ENCODE measurements at places on chromosomes 11 and 22. TPM values are rescaled to one million over a fixed set of nuclear protein-coding genes. Genes with fewer than 3 reads are reported as not detected.

DNA sequence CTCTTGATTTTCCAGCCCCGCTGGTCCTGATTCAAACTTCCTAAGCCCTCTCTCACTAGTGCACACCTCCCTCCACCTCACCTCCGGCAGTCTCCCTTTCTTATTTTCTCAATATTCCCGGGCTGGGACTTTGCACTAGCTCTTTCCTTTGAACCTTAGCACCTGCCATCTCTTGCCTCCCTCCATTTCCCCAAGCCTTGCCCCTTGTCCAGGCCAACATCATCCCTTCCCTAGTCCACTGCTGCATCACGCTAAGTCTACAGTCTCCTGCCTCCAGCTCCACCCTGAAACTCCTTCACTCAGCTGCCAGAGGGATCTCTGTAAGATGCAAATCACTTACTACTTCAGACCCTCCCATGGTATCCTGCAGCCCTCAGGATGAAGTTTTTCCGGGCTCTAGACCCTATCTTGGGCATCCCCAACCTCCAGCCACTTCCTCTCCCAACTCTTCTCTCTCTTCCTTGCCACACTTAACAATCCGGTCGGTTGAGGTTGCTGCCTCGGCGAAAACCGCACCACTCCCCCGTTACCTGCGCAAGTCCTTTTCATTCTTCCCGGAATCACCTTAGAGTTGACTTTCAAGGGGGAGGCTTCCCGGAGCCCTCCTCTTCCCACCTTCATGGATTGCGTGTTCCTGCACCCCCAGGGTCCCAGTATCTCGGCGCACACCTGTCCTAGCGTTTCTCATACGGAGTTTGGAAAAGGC lies 42.7 kb downstream of the NECTIN1 start:
- DNase-seq = no peak

DNA sequence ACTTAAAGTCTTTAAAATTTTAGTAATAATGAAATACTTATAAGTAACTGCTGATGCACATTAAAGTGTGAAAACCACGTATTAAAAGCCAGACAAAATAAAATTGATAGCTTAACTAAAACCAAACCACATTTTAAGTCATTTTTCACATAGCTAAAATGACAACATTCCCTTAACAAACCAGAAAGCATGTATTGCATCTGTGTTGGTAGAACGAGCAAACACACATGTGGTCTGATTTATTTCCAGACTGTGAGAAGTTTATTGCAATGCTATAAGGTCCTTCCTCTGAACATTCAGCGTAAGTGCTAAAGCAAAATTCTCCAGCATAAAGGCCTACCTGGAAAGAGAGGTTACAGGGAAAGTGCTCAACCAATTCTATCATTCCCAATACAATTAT lies 57.8 kb downstream of the ARHGAP20 start:
- no peak for DNase-seq

The OR51B4 gene
- not detected for total RNA-seq

DNA sequence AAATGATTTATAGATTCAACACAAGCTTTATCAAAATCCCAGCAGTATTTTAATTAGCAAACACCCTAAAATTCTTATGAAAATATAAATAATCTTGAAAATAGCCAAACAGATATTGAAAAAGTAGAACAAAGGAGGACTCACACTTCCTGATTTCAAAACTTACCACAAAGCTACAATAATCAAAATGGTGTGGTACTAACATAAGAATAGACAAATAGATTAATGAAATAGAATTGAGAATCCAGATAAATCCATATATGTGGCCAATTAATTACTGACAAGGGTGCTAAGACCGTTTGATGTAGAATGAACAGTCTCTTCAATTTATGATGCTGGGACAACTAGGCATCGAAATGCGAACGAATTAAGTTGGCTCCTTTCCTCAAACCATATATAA lies 49.6 kb upstream of the TEAD1 start:
- no peak for DNase-seq

GRCh38 chr11:66115638-66116301 lies 45.7 kb downstream of the PACS1 start:
- DNase-seq = no peak

The ART5 gene
- 1.4 TPM for total RNA-seq

DNA sequence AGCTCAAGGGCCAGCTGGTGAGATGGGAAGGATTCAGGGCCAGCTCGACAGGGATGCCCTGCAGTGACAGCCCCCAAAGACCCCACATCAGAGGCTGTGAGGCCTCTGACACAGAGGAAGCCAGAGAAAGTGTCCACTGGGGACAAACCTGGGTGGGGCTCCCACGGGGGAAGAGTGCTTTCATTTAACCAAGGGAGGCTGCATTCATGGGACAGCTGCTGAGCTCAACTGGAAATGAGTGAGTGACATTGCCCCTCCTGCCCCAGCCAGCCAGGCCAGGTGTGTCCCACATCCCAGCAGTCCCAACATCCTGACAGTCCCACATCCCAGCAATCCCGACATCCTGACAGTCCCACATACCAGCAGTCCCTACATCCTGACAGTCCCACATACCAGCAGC lies 61.0 kb downstream of the DHCR7 start:
- no peak for DNase-seq

The CEND1 gene
- 1.2 TPM for total RNA-seq

- no peak for DNase-seq
Observed at GRCh38 chr11:9720290-9720630, 56.4 kb downstream of the SWAP70 start.

DNA sequence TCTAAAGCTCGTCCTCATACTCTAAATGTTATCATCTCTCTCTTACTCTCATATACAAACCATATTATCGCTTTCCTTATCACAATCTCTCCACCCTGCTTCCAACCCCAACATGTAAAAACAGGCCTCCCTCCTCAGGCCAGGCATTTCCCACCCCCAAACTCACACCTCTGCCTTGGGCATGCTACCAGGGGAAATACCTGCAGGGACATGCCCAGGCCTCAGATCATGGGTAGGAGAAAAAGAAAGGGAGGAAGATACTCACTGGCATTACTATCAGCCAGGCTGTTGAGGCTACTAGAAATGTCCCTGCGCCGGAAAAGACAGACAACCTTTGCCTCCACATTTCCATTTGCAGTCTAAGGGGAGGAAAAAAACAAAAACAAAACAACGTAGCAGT lies 1.8 kb downstream of the MTA2 start:
- DNase-seq = no peak

DNA sequence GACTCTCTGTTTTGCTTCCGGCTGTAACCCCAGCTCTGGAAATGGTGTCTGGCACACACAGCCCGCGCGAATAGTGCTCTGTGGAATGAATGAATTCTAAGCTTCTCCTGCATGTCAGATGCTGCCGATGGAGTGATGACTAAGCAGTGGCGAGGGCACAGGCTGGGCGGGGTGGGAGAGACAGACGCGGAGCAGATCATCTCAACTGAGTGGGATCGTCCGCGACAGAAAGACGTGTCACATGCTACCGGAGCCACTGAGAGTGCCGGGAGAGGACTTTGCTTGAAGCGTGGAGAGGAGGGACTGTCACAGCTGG lies 334.5 kb downstream of the CTTN start:
- no peak for DNase-seq

The C11orf91 gene
- total RNA-seq = 0.57 TPM

The GALNT18 gene
- total RNA-seq = 2.8 TPM

The KCNA4 gene
- total RNA-seq = 1.2 TPM

DNA sequence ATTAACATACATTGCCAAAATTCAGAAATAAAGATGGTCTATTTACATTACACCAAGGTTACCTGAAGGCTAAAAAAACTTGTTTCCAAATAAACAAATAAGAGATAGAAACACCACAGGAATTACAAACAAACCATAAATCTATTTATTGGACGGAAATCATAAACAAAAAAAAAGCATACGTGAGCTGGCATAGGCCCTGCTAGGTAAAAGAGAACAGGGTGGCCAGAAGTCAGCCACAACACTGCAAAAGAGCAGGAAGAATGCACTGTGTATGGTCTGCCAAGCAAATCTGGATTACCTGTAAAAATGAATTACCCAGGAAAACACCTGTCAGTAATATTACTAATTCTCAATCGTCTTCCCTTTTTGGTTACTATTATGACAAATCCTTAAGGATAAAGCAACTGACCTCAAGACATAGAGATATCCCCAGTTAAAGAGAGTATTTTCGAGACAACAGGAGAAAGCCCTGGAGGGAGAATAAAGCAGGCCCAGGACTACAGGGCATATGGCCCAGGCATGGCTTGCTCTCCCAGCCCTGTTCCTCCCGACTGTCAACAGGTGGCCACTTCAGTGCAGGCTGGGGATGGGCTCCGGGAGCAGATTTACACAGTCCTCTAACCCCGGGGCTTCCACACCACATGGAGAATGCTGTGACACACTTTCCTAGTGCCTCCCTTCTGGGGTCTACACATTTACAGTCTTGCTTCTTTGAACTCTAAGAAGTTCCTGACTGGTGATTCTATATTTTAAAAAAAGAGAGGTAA lies 18.0 kb downstream of the PPP2R1B start:
- no peak for DNase-seq

- no peak for DNase-seq
Observed at GRCh38 chr11:101277036-101277435, 147.4 kb upstream of the PGR start.

DNA sequence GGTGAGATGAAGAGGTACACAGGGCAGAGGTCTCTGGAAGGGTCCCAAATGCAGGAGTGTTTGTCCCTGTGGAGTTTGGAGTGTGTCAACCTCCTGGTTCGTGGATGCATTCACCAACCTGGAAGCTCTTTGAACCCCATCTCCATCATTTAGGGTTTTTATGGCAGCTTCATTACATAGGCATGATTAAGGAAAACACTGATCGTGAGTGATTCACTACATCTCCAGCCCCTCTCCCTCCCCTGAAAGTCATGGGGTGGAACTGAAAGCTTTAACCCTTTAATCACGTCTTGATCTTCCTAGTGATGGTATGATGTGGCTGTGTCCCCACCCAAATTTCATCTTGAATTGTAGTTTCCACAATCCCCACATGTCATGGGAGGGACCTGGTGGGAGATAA lies 19.8 kb upstream of the INCENP start:
- no peak for DNase-seq

GRCh38 chr11:58625826-58626460 lies 3.5 kb downstream of the CNTF start:
- DNase-seq = no peak

GRCh38 chr11:27603376-27603990 lies 96.8 kb downstream of the BDNF start:
- DNase-seq = no peak

DNA sequence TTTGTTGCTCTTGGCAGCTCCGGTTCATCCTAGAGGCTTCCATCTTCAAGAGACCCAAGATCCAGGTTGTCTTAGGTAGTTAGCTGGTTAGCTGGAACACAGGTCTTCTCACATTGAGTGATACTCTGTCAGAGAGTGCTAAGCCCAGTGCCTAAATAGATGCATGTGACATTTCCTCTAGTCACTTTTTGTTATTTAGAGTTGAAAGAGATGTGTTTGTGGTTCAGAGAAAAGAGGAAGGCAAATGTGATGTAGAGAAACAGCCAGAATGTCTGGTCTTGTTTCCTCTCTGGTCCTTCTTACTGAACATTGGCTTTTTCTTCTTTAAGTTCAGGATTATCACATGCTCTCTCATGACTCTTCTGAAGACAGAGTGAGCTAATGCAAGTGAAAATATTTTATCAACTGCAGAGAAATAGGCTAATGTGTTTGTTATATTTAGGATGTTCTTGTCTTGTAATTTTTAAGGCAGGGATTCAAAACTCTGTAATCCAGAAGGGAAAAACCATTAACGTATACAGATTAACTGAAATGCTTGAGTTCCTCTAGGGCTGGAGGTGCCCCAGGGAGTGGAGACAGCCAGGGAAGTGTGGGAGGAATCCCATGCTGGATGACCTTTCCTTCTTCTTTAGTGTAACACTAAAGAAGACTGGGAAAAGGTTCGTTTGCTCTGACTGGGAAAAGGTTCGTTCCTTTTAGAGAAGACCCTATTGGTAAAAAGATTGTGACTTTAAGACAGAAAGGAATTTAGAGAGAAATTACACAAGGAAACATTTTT lies 75.4 kb downstream of the SWAP70 start:
- DNase-seq = no peak

DNA sequence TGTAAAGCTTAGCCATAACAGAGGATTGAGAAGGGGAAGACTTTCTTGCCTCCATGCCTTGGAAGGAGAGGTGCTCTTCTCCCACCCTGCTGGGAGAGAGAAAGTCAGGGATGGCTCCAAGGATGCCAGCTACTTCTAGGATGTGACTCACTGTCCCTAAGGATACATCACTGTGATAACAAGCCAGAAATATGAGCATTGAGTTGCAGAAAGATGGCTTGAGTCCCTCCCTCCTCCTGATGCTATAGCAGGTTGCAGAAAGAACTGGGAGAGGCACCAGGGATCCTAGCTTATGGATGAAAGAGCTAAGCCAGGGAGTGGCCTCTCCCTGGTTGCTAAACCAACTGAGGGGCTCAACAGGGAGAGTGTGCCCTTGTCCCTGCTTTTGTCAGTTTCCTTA lies 27.8 kb upstream of the FJX1 start:
- no peak for DNase-seq

The PAMR1 gene
- total RNA-seq = 0.66 TPM

GRCh38 chr22:26783885-26784284 lies 126.5 kb downstream of the MIAT start:
- DNase-seq = no peak

GRCh38 chr11:125449565-125449964 lies 46.5 kb downstream of the FEZ1 start:
- no peak for DNase-seq

The RBMXL2 gene
- 0.20 TPM for total RNA-seq

The MRGPRE gene
- total RNA-seq = not detected

The DENND5A gene
- 116 TPM for total RNA-seq

DNA sequence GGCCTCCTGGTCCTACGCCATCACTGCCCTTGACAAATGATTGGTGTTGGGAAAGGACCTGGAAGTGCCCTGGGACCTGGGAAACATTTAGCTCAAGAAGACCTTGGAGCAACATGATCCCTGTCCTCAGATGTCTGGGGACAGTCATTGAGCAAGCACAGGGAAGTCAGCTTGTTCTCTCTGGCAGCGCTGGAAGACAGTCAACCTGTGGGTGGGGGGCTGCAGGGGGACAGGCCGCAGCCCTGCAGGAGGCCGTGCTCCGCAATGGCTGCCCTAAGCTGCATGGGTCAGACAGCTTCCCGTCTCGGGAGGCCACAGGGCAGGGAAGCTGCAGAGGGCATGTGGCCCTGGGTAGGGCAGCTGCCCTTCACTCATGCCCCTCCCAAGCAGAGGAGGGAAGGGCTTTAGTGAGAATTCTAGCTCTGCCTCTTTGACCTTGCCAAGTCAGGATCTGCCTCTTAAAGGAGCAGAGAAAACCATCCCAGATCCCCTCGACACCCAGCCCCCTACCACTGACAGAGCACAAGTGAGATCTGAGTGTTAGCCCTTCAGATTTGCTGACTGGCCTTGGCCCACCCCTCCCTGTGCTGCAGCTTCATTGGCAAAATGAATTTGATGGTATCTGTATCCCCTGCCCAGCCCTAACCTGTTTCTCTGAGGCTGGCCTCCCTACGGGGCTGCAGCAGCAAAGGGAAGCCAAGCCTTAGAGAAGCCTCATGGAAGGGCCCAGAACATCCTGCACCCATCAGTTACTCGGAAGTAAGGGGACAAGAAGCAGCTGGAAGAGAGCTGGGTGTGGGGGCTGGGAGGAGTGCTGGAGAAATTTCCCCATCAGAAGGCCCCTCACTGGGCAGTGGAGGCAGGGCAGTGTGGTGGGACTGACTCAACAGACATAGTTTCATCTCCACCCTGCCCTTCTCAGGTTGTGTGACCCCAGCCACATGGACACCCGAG lies 6.2 kb upstream of the SREBF2 start:
- DNase-seq = no peak

The FOLH1 gene
- not detected for total RNA-seq
